SHP77 (cell line): ENCODE measurements at places on chromosomes 4 and X.

- DNase-seq, result no peak
Observed at GRCh38 chrX:153832728-153833127, 2.4 kb upstream of the PDZD4 start.

- DNase-seq, result no peak
Observed at GRCh38 chr4:149702414-149703293, 113.0 kb downstream of the IQCM start.

DNA sequence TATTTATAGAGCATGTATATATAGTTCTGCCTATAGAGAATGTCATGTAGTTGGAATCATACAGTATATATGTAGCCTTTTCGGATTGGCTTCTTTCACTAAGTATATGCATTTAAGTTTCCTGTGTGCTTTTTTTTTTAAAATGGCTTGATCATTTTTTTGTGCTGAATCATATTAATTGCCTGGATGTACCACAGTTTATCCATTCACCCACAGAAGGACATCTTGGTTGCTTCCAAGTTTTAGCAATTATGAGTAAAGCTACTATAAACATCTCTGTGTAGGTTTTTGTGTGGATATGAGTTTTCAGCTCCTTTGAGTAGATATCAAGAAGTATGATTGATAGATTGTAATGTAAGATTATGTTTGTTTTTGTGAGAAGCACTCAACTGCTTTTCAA lies 23.8 kb downstream of the PTTG2 start:
- DNase-seq, result no peak

GRCh38 chrX:3268829-3269228 lies 77.6 kb downstream of the MXRA5 start:
- DNase-seq, result no peak

DNA sequence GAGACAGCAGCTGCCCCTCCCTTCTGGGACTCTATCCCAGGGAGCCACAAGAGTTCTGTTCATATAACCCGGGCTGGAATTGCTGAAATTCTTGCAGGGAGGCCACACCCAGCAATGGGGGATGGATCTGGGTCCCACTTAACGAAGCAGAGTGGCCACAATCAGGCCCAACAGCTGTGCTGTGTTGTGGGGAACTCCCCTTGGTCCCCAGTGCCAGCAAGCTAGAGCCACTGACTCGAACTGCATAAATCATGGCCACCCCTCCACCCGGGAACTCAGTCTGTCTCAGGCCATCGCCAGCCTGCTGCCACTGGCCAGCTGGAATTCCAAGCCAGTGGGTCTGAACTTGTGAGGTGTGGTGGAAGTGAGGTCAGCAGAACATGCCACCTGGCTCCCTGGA lies 111.1 kb downstream of the KLF8 start:
- DNase-seq, result no peak

DNA sequence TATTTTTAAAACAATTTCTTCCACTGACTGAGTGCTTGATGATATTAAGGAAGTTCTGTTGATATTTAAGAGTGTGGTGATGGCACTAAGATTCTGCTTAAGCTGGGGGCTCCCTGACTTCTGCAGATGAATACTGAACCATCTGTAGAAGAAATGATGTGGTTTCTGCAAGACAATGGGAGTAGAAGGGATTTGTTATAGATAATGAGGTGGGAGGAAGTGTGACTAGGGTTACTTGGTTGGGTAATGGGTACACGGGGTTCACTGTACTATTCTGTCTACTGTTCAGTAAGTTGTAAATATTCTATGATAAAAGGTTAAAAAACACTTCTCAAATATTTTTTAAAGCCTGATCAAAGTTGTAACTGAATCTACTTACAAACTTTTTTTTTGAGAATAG lies 60.9 kb upstream of the TXK start:
- no peak for DNase-seq

- no peak for DNase-seq
Observed at GRCh38 chr4:112975567-112976355, 73.7 kb upstream of the ANK2 start.

GRCh38 chrX:130330706-130331105 lies 9.0 kb upstream of the SLC25A14 start:
- DNase-seq, result peak; percentile 12

- no peak for DNase-seq
Observed at GRCh38 chr4:111675746-111676145, 469.5 kb upstream of the FAM241A start.

DNA sequence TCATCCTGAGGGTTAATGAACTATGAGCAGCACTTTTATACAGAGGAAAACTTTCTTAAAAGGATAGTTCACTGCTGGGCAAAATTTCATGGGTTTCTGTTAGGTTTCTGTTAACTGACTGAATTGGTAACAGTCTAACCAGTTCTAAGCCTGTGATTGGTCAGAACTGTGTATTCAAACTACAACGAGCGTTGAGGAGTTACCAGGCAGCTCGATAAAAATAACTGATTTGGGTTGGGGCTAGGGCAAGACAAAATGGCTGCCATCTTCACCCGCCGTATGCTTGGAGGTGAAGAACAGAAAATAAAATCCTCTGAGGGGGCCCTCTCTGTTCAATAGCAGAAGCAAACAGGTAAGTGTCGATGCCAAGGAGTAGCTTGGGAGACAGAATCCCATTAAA lies 22.0 kb downstream of the FAM133A start:
- DNase-seq, result no peak

GRCh38 chr4:22434895-22435294 lies 81.0 kb downstream of the ADGRA3 start:
- DNase-seq, result peak; percentile 12

GRCh38 chr4:70768301-70768948 lies 46.7 kb downstream of the RUFY3 start:
- no peak for DNase-seq

GRCh38 chr4:186920992-186921391 lies 197.3 kb upstream of the FAT1 start:
- no peak for DNase-seq

DNA sequence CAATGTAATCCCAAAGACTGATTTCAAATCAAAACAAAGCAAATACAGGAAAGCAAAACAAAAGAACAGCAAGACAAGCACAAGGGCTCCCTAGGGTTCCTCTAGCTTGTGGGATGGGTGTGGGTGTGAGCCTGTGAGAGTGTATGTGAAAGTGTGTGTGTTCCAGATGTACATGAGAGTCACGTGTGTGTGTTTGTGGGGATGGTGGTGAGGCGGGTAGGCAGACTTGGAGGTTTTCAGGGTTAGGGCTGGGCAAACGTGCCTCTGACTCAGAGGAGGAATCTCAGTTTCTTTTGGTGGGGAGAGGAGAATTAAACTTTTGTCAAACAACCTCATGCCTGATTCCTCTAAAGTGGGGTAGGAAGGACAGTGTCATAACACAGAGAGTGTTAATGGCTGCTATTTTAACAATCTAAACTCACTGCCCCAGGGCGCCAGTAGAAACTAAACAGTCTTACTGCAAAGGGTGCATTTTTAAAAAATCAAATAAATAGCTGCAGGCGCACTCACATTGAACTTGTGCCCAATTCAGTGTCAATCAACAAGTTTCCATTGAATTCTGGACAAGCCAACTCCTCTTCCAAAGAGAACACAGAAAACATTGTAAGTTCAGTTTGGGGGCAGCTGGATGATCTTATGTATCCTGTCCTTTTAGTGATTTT lies 51.8 kb downstream of the CHRDL1 start:
- DNase-seq, result no peak

DNA sequence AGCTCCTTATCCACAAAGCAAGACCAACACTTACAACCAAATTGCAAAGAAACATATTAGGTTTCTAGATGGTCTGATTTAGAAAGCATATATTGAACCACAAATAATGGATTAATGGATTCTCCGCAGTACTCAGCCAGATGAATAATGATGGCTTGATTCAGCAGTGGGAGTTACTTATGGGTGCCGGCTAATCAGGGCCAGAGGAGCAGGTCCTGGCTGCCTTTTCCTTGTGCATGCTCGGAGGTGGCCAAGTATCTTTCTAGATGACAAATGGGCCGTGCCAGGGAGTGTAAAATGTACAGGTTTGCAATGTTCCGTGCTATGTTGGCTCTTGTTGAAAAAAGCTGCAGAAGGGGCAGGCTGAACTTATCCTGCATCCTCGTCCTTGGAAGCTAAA lies 70.2 kb downstream of the VCX3A start:
- DNase-seq, result no peak

DNA sequence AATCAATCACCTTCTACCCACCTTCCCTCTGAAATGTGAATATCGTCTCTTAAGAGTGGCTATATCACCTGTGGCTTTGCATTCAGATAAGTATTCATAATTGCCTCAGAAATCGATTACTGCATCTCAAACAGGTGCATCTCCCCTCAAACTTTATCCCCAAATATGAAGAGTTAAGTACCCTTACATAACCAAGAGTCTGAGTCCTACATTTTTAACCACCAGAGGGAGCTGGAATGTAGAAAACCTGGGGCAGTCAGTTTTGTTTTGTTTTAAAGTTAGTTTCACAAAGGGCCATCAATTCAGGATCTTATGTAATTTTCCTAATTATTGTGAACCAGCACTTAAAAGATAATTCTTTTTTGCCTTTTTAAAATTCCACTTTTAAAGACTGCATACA lies 5.7 kb downstream of the TCEANC start:
- peak; percentile 39 for DNase-seq

- DNase-seq, result no peak
Observed at GRCh38 chr4:124372916-124373315, 339.6 kb downstream of the ANKRD50 start.

GRCh38 chr4:87024201-87024600 lies 89.4 kb downstream of the AFF1 start:
- no peak for DNase-seq

GRCh38 chrX:142238536-142238935 lies 33.4 kb upstream of the MAGEC2 start:
- DNase-seq, result no peak

- no peak for DNase-seq
Observed at GRCh38 chrX:133913658-133914388, 71.6 kb downstream of the GPC3 start.
